ENCODE measurements at places on chromosomes 4 and X.

GRCh38 chr4:152359208-152360044, 176.5 kb downstream of the FBXW7 start:
- no peak for DNase-seq

DNA sequence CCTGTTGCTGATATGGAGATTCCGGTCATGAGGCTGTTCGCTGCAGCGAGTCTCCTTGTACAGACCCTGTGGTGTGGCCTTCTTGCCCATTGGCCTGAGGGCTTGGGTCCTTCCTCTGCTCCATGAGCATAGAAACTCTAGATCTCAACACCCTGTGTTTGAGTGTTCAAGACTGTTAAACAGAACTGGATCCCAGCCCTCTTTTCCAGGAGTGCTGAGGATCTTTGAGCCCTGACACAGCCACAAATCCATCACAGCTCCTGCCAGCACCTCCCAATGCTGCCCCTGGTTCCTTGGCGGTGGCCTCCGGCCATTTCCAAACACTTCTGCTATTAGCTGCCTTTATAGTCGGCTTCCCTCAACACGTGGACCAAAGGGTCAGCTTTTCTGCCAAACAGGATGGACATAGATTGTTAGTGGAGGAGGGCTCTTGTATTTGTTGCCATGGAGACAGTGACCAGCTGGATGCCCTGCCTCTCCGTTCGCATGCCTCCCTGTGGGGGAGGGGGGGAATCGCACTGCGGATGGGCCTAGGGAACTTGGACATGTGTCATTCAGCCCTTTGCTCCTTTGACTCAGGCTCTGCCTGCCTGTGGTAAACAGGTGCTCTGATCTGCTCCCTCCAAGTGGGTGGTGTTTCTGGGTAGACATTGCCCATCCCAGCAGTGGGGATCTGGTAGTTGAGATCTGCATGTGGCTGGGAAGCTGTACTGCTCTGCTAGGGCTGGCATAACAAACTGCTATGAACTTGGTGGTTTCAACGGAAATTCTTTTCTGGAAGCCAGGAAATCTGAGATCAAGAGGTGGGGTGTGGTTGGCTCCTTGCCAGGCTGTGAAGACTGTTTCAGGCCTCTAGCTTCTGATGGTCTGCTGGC, 6.9 kb upstream of the WDR1 start:
- DNase-seq = peak; percentile 11

DNA sequence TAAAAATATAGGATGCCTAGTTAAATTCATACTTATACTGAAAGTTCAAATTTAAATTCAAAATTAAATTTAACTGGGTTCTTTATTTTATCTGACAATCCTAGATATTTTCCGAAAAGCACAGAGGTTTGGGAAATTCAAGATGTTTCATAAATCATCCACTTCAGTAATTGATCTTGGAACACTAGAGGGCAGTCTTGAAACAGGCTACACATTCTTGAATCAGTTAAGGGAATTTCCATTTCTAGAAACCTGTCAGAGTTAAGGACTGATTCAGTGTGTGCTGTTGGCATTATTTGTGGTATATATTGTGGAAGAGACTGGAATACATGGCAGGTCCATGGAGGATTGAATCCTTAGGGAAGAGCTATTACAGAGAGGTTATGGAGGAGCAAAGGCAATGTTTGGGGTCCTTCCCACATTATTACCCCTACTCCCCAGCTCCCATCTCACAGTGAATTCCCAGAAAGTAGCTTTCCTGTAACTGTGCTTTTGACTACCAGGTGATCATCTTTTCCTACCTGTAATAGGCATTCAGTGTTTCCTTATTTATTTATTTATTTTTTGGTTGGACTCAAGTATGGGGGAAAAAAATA, 92.9 kb downstream of the EGF start:
- peak; percentile 74 for DNase-seq

- DNase-seq = peak; percentile 25
These were observed 23.4 kb upstream of the RHOH start for GRCh38 chr4:40173470-40173875.

GRCh38 chr4:3871181-3871852, 105.1 kb downstream of the ADRA2C start:
- peak; percentile 16 for DNase-seq

GRCh38 chr4:13386405-13387107, 97.6 kb downstream of the RAB28 start:
- no peak for DNase-seq

DNA sequence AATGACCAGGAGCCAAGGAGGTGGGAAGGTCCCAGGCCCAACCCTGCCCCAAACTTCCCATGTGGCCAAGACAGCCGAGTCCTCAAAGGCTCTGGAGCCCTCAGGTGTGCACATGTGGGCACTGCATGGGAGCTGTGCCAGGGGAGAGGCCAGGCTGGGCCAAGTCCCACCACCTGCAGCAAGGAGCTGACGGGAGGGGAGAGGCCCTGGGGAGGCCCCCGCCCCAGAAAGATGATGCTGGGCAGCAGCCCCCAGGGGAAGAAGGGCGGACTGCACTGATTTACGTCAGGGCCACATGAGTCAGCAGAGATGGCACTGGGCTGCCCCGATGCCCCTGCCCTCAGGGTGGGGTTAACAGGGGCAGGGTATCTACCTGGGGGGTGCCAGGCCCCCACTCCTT, 1.4 kb downstream of the L1CAM start:
- no peak for DNase-seq

GRCh38 chr4:40199999-40200874, 3.4 kb downstream of the RHOH start:
- DNase-seq = peak; percentile 87

Measured in CD4-positive, alpha-beta T cell treated with Interferon alpha-2 for 1 hour (primary cell).